Calu3 (cell line): ENCODE measurements at places on chromosomes 6 and 20. TPM values are rescaled to one million over a fixed set of nuclear protein-coding genes. Genes with fewer than 3 reads are reported as not detected.

MLN gene
- not detected in 2 replicates for total RNA-seq

PMEPA1 gene
- total RNA-seq, result 732 and 1,302 TPM in 2 replicates

CCN6 gene
- not detected in 2 replicates for total RNA-seq

DNA sequence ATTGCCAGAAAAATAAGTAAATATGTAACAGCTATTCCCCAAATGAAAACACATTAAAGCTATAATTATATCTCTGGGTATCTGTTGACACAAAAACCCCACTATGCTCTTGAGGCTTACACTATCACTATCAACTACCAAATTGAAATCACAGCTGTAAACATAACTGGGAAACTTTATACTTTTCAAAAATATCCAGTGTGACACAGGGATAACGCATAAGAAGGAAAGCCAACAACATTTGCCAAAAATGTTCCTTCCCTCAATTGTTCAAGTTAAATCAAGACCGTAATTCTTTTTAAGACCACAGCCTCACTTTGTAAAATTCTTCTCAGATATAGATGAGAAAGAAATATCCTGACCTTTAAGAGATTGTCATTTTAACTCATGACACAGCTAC, 3.1 kb downstream of the ZHX3 start:
- no peak for DNase-seq

DNA sequence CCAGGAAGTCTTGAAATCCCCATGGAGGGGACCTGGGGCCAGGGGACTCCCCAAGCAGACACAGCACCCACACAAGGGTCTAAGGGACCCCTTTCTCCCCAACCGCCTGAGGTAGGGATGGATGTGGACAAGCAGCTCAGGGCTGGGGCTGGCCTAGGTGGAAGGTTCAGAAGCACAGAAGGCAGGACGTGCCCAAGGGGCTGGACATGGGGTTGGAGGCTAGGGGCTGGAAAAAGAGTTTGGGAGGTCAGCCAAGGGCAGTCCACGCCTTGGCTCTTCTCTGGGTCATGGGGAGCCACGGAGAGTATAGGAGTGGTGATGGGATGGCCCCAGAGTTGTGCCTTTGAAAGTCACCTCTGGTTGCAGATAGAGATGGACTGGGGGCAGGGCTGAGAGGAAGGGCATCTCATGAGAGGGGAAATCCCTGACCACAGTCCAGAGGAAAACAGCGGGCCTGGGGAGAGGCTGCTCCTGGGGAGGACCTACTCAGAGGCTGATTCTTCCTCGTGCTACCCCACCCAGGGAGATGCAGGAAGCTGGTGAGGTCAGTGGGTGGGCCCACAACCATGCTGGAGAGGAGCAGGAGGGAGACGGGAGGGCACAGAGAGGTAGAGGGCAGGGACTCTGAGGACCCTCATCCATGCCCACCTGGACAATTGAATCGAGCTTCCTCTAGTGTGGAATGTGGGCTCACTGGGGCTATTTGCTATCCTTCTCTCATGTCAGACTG, 2.5 kb upstream of the HSPA12B start:
- DNase-seq, result no peak

GRCh38 chr6:93059911-93060310, 359.4 kb downstream of the EPHA7 start:
- DNase-seq, result no peak
